Left lung (tissue), 14 donors: ENCODE measurements at places on chromosomes 4 and X. TPM values are rescaled to one million over a fixed set of nuclear protein-coding genes. Genes with fewer than 3 reads are reported as not detected.

Gene AFP
- 0.73 TPM for total RNA-seq

DNA sequence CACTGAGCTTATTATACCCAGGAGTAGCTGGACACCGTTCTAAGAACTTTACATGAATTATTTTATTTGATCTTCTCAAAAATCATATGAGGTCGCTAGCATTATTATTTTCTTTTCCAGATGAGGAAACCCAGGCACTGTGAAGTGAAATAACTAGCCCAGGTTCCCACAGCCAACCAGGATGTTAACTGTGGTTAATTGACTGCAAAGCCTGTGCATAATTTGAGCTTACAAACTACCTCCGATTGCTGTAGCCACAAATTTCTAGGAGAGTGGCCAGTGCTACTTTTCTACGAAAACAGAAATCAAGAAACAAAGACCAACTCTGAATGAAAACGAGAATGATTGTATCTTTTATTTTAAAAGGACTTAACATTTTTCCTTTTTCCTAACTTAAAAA, 27.2 kb downstream of the SPRY1 start:
- no peak for DNase-seq

DNA sequence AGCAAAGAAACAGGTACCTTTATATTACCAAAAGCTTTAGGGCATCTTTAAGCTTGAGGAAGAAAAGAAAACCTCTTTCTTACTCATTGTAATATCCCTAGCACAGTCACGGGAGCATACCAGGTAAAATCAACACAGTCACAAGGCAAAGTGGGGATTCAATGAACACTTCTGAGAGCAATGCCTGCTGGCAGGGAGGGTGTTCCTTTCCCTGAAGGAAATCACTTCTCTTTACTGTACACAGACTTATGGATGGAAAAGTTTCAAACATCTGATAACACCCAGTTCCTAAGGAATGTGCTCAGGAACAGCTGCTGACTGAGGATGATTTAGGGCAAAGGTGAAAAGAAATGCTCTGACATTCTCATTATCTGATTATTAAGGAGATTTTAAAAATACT, 94.8 kb downstream of the MAML3 start:
- no peak for DNase-seq

- no peak for DNase-seq
Observed at GRCh38 chrX:71439420-71439819, 73.3 kb downstream of the TAF1 start.

DNA sequence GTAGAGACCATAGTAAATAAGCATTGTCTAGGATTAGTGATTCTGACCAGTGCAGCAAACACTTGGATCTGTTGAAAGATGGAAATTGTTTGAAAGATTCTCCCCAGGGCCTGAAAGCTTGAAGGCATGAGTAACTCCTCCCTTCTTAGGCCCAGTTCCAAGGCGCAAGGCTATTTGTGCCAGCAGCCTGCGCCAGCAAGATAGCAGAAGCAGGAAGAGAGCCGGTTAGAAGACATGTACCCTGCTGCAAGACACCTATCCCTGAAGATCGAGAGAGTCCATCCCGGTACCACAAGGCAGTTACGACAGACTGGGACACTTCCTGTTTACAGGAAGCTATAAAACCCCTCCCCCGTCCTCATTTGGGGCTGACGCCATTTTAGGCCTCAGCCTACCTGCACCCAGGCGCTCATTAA, 72.4 kb upstream of the JADE1 start:
- no peak for DNase-seq

Gene ENPP6
- 0.20 TPM for total RNA-seq
